ENCODE measurements at places on chromosomes 1 and 21. TPM values are rescaled to one million over a fixed set of nuclear protein-coding genes. Genes with fewer than 3 reads are reported as not detected.

GRCh38 chr21:46325073-46325912 is 1.3 kb downstream of the PCNT start:
- DNase-seq: peak; percentile 65

DNA sequence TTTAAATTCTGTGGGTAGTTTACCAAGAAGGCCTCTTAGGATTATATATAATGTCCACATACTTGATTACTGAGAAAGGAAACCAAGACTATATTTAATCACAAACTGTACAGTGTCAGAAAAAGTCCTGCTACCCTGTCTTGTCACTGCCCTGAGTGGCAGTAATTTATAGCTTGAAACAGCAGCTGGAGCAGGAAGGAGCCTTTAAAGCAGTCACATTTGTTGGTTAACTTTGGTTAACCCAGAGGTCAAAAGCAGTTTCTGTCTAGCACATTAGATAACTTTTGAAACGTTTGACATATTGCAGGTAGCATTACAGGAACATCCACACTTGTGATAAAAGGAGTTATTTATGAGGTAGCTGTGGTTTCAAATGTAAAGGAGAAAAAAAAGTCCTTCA is 161.7 kb downstream of the ROR1 start:
- DNase-seq: no peak

OR2L8 gene
- not detected for polyA plus RNA-seq

JAM2 gene
- not detected for polyA plus RNA-seq

CELA3B gene
- not detected for polyA plus RNA-seq

B3GALT2 gene
- not detected for polyA plus RNA-seq

SH2D1B gene
- not detected for polyA plus RNA-seq

All from A549 (cell line).